Effector memory CD8-positive, alpha-beta T cell (primary cell): ENCODE measurements at places on chromosomes 3 and 15.

- DNase-seq, result peak; percentile 11
Measured at GRCh38 chr15:89776274-89777072, at the start of gene MESP2. Gene MESP2, plus strand, starts transcription at chr15:89776332. Its CDS starts 26 bp downstream, at chr15:89776358.

DNA sequence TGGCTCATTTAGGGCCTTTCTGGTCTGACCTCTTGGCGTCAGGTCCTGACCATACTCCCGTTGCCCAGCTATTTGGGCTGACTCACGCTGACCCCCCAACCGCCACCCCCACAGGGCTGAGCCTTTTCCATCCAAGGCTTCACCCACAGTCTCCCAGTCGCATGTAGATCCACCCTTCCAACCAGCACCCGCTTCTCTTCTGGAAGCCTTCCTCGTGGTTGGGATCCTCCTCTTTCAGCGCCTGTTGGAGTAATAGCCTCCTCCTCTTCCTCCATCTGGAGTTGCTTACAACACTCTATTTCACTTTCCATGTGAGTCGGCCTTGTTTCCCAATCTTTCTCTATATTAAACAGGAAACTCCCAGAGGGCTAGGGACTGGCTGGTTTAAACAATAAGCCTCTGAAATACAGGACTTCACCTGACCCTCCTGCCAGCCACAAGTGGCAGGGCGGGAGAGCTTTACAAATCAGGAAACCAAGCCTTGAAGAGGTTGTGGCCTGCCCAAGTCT, 2.1 kb upstream of the ALAS1 start:
- no peak for DNase-seq

DNA sequence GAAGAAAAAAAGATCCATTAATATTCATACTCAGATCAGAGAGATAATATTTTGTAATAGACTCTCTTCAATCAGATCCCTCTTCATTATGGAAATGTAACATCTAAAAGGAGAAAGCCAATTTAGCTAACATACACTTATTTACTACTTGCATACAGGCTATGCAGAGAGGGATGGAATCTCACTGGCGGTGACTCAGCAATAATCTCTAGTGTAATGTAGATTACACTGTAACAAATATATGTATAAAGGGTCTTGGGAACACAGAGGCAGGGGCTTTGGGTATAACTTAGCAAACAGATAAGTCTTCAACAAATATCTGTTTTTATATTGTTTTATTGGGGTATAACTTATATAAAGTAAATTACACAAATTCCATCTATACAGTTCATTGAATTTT, 69.6 kb downstream of the CGNL1 start:
- no peak for DNase-seq

DNA sequence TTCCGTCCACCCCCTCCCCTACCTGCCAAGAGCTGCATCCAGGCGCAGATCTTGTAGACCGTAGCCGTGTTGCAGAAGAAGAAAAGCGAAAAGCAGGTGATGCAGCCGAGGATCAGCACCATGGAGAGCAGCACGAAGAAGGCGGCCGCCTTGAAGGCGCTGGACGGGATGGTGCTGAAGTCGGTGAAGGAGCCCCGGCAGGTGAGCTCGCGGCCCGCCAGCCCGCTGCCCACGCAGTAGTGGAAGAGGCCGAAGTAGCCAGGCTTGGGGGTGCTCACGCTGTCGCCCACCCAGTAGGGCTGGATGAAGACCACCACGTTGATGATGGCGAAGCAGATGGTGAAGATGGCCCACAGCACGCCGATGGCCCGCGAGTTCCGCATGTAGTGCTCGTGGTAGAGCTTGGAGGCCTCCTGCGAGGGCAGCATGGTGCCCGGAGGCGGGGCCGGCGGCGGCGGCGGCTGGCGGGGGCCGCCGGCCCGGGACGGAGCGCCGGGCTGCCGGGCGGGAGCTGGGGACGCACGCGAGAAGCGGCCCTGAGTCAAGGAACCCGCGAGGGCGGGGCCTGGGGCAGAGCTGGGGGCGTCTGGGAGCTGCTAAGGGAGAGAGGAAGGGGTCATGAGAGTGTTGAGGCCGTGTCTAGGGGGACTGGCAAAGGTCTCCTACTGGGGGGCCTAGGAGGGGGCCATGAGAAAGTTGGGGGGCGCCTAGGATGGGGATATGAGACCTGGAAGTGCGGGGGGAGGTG, 1.2 kb downstream of the LHFPL4 start:
- DNase-seq, result no peak

- DNase-seq, result no peak
Measured at GRCh38 chr15:33964665-33965040, 3.6 kb upstream of the CHRM5 start.

- DNase-seq, result no peak
Measured at GRCh38 chr15:85167568-85167967, 185.9 kb downstream of the PDE8A start.

DNA sequence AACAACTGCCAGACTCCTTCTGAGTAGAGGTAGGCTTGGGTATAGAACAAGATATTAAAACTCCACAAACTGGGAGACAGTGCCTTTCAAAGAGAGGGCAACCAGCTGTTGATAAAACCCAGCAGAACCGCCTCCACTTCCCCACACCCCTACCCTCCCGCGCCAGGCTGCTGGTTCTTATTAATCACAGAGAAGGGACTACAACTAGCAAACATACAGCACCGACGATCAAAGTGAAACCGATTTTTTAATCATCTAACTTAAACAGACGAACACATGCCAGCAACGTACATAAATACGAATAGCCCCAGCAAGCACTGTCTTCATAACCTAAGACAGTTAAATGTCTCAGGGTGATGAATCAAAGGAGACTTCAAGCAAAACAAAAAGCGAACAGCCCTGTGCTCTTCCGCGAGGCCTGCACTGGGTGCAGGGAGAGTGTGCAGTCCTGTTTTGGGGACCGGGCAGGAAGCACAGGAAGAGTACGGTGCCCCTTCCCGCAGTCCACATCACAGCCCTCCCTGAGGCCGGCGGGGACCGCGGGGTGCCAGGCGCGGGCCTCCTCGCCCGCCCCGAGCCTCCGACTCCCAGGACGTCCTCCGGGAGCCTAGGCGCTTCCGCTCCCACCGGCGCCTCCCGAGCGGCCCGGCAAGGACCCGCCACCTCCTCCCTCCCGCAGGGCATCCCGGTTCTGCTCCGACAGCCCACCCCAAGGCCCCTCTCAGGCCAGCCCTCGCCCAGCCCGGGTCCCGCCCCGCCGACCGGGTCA, 75.1 kb upstream of the VGLL4 start:
- peak; percentile 21 for DNase-seq

GRCh38 chr3:159548675-159549335, 439.8 kb upstream of the IL12A start:
- no peak for DNase-seq

DNA sequence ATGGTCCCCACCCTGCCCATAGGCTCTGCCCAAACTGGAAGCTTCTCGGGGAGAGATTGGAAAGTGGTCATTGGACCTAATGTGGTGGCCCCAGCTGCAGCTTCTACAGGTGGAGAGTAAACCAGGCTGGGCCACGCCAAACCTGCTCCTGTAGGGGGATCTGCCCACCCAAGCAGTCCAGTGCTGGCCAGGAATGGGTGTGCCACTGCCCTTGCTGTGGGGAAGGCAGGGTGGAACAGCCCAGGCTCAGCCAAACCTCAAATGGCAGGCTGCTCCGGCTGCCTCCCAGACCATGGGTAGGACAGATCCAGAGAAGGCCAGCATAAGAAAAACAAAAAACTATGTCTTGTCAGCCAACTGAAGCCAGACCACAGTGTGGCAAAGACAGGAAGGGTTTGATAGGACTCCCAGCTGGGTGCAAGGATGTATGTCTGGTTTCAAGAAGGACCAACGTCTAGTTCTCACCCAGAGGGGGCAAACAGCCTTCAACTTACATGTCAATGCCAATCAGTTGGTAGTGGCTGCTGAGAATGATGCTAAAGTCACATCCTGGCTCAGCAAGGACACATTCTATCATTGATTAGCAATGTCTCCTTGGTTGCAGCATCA, 267.3 kb downstream of the UACA start:
- no peak for DNase-seq

DNA sequence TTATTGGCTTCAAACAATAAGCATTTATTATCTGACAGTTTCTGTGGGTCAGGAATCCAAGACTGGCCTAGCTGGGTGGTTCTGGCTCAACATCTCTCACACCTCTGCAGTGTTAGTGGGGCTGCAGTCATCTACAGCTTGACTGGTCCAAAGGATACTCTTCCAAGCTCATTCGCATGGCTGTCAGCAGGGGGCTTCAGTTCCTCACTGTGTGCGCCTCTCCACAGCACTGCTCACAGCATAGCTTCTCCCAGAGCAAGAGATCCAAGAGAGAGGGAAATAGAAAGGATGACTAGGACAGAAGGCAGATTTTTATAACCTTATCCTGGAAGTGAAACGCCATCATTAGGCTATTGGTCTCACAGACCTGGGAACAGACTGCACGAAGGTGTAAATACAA, 64.2 kb downstream of the MAGI1 start:
- no peak for DNase-seq

- DNase-seq, result no peak
Measured at GRCh38 chr3:144463911-144464310, 492.3 kb downstream of the DIPK2A start.

DNA sequence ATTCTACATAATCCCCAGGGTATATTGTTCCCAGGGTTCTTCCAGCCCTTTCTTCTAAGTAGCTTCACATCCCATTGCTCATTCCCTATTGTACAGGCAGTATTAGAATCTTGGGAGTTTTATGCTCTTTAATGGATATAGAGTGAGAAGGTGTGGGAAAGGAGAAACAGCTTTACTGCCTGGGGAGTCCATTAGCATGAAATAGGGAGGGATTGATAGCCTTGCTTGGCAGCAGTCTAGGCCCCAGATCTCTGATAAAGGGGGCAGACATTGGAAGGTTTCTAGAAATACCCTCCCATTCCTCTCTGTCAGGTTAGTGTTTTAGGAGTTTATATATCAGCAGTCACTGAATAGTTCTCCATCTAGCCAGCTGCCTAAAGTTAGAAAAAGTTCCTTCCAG, 334.3 kb downstream of the UNC13C start:
- no peak for DNase-seq
